Thoracic aorta (tissue), 2 donors: ENCODE measurements at places on chromosomes 12 and 14. TPM values are rescaled to one million over a fixed set of nuclear protein-coding genes. Genes with fewer than 3 reads are reported as not detected.

Gene TAPBPL
- total RNA-seq: 23.7 TPM

Gene MIPOL1
- 16.8 TPM for total RNA-seq

DNA sequence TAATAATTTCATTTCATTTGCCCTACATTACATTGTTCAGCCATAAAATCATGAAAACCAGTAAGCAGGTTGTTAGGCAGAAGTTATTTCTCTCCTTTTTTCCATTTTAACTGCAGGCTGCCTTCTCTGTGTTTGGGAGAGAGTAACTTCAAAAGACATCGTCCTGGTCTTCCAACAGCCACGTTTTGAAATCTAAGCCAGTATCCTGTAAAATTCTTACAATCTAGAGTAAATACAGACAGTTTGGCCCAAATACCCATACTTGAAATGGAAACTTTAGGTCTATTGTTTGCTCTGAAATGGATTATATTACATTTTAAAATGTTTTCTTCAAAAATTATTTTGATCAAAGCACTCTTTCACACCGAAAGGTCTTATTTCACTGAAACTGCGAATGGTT is 66.1 kb upstream of the SLCO1C1 start:
- H3K4me3 ChIP-seq: peak overlapping the region; percentile 52
- H3K4me1 ChIP-seq: peaks cover 68% of the 10 kb centered on the region
- DNase-seq: no peak
- peak overlapping the region; percentile 73 for H3K27ac ChIP-seq
- H3K36me3 ChIP-seq: no peaks in the 10 kb centered on the region

- H3K4me1 ChIP-seq: no peaks in the 10 kb centered on the region
- no peak overlapping the region for H3K27ac ChIP-seq
- DNase-seq: no peak
These were observed 15.4 kb upstream of the RACGAP1 start for GRCh38 chr12:50040657-50041056.

DNA sequence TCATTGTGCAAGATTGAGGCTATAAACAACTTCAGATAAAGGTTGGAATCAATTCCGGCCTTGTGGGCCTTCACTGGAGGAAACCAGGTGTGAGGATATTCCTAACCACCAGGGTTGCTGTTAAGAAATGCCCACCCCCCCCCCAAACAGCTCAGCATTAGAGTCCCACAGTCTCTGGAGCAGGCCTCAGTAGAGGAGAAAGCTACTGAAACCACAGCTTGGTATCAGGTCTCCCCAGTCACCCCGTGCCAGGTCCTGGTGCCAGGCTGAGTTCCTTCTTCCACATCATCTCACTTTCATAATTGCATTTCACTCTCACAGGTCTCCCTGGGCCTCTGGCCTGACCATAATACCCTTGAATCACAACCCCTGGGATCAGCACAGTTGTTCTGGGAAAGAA is 12.5 kb downstream of the GALNT6 start:
- H3K4me1 ChIP-seq: peaks cover 7% of the 10 kb centered on the region
- no peaks in the 10 kb centered on the region for H3K27me3 ChIP-seq
- no peak overlapping the region for H3K27ac ChIP-seq
- no peaks in the 10 kb centered on the region for H3K36me3 ChIP-seq
- no peak for DNase-seq
- no peak overlapping the region for H3K4me3 ChIP-seq

- H3K4me3 ChIP-seq: no peak overlapping the region
- no peaks in the 10 kb centered on the region for H3K27me3 ChIP-seq
- no peak overlapping the region for H3K27ac ChIP-seq
- no peaks in the 10 kb centered on the region for H3K36me3 ChIP-seq
- no peaks in the 10 kb centered on the region for H3K4me1 ChIP-seq
- no peak for DNase-seq
These were observed 466.5 kb downstream of the PRKD1 start for GRCh38 chr14:29461101-29461500.

DNA sequence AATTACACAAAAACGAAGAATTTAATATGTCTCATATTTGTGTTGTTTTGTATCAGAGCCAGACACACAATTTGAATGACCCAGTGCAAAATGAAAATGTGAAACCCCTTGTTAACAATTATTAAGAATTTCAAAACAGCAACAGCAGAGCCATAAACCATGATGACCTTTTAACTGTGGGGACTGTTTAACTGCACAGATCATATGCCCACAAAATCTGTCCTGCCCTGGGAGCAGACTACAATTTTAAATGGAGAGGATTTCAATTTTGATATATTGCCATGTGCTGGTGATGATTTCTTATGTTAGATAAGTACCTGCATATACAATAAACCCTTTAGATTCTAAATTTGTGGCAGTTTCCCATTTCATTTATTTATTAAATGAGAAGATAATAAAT is 455.5 kb upstream of the MGAT4C start:
- H3K27ac ChIP-seq: no peak overlapping the region
- H3K4me1 ChIP-seq: peaks cover 2% of the 10 kb centered on the region
- H3K4me3 ChIP-seq: no peak overlapping the region
- H3K27me3 ChIP-seq: no peaks in the 10 kb centered on the region

DNA sequence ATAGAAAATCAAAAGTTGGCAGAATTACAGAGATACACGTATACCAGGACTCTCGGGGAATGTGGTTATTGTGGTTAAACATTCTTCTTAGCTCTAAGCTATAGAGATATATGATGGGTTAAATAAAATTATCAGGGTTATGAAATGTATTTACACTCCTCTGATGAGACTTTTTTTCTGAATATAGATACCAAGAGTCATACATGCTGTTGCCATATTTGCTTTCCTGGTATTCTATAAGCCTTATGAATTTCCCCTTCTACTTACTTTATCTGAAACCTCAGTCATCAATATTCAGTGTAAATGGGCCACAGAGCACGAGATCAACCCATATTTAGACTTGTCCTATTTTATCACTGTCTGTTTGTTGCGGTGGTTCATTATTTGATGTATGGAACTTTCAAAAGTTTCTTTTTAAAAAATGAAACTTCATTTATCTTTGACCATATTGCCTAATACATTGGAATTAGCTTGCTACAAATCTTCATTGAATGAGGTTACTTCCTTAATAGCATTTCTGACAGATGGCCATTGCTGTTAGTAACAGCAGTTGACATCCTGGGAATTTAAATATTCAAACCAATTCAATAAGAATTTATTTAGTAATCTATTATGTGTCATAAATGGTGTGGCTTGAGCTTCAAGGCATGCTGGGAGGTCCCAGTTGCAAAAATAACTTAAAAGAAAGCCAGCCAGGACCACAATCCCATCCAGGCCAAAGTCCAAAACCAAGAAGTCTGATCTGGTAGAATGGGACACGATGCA is 393.5 kb downstream of the PCNX1 start:
- H3K27ac ChIP-seq: no peak overlapping the region
- no peak overlapping the region for H3K4me3 ChIP-seq
- H3K27me3 ChIP-seq: no peaks in the 10 kb centered on the region

DNA sequence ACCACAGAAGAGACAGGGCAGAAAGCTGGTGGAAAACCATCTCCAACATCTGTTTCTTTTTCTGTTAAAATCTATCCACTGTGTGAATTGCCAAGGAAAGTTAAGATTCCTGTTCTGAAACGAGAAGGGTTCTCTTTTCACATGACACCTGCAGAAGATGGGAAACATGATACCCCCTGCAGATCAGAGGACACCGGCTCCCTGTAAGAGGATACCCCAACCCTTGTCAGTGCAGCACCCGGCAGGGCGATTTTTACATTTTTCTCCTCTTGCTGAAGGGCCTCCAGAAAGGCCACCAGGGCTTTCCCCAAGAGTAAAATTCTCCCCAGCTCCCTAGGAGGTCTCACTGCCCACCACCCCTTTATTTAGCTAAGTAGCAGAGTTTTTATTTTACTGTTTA is 48.2 kb downstream of the DPF3 start:
- no peak overlapping the region for H3K27ac ChIP-seq
- no peaks in the 10 kb centered on the region for H3K36me3 ChIP-seq
- H3K27me3 ChIP-seq: no peaks in the 10 kb centered on the region
- no peaks in the 10 kb centered on the region for H3K4me1 ChIP-seq
- H3K4me3 ChIP-seq: no peak overlapping the region
- no peak for DNase-seq
